Stimulated activated CD4-positive, alpha-beta T cell treated with anti-CD3 and anti-CD28 coated beads, Interleukin-15, amount 100 ng/mL, for 1 hour (primary cell): ENCODE measurements at places on chromosomes 1 and 21.

DNA sequence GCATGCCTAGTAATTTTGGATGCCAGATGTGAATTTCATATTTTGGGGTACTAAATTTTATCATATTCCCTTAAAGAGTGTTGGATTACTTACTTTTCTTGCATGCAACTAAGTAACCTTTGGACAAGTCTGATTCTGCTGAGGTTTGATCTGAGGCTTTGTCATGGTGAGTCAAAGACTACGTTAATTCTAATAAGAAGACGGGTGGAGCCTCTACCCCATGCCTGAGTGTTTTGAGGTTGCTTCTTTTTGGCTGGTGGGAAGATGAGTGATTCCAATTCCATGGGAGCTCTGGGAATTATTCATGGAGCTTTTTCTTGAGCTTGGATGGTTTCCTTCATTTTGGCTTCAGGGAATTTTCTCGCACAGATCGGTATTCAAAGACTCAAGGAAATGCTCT lies 11.6 kb upstream of the PCP4 start:
- DNase-seq: no peak

- no peak for DNase-seq
These were observed 33.7 kb upstream of the SLC35A3 start for GRCh38 chr1:99936071-99936470.

DNA sequence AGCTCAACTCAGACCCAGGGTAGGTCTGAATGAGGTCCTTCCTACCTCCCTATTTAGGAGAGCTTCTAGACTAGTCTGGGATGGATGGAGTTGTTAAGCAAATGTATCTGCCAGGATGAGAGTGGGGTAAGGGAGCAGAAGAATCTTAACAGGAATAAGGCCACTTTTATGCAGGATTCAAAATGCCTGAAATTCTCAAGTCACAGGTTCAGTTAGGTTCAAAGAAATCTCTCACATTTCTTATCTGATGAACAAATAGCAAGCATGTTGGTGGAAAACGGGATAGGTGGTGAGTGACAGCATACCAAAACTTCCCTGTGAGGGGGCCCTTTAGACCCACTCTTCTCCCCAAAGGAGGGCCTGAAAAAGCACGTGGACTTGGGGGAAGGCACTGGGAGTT lies 3.0 kb downstream of the SLAMF9 start:
- no peak for DNase-seq

- DNase-seq: no peak
These were observed 39.4 kb upstream of the C1orf174 start for GRCh38 chr1:3939242-3940080.
